ENCODE measurements at places on chromosomes 6 and 20.
A peak's percentile ranks its signal among the peaks of the same experiment; 100 is the strongest.

GRCh38 chr6:165837948-165838745, 175.1 kb upstream of the PDE10A start:
- no peak for DNase-seq

- DNase-seq: no peak
Measured at GRCh38 chr6:160293844-160294243, 35.2 kb upstream of the SLC22A2 start.

DNA sequence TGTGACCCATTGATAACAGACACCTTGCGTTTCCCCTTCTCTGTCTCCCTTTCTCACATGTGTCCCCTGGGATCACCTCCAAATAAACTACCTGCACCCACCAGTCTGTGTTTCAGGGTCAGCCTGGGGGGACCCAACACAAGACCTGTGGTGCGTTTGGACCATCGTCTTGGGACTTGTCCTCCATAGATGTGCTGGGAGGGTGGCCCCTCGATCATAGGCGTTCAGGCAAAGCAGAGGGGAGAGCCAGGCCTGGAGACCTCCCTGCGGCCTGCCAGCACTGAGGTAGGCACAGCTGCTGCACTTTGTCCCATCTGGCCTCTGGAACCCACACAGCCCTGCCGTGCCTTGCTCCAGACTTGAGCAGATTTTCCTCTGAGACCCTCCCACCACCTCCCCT, 18.1 kb downstream of the CST9 start:
- no peak for DNase-seq

GRCh38 chr6:100112855-100113508, 119.0 kb upstream of the MCHR2 start:
- DNase-seq: no peak

- DNase-seq: peak; percentile 19
Measured at GRCh38 chr6:149961728-149962425, 1.9 kb upstream of the ULBP1 start.

DNA sequence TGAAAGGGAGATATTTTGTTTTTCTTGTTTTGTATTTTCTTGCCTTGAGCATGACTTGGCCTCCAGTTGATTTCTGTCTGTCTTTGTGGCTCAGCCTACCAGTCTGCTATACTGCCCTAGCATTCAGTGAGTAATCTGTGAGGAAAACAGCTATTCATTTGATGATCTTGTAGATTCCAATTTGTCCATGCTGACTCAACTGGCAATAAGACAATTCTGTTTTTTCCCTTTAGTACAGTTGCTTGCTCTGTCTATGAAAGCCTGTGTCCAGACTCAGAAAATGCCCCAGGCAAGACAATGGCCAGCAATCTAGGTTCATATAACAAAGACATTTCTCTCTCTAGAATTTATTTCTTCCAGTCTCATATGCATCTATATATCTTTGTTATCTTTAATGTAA, 10.9 kb upstream of the SOX4 start:
- DNase-seq: no peak

DNA sequence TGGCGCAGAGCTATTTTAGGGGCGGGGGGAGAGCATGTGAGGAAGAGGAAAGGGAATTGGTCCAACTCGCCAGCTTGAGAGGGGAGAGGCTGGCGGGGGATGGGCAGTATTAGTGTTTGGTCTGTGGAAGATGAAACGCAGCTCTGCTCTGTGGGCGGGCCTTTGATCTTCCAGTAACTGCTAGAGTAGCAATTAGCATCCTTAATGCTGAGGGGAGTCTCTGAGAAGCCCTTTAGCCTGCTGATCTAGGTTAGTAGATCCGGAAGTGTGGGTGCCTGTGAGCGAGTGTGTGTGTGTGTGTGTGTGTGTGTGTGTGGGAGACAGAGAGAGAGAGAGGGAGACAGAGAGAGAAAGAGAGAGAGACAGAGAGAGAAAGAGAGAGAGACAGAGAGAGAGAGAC, 117.2 kb upstream of the BACH2 start:
- DNase-seq: no peak

DNA sequence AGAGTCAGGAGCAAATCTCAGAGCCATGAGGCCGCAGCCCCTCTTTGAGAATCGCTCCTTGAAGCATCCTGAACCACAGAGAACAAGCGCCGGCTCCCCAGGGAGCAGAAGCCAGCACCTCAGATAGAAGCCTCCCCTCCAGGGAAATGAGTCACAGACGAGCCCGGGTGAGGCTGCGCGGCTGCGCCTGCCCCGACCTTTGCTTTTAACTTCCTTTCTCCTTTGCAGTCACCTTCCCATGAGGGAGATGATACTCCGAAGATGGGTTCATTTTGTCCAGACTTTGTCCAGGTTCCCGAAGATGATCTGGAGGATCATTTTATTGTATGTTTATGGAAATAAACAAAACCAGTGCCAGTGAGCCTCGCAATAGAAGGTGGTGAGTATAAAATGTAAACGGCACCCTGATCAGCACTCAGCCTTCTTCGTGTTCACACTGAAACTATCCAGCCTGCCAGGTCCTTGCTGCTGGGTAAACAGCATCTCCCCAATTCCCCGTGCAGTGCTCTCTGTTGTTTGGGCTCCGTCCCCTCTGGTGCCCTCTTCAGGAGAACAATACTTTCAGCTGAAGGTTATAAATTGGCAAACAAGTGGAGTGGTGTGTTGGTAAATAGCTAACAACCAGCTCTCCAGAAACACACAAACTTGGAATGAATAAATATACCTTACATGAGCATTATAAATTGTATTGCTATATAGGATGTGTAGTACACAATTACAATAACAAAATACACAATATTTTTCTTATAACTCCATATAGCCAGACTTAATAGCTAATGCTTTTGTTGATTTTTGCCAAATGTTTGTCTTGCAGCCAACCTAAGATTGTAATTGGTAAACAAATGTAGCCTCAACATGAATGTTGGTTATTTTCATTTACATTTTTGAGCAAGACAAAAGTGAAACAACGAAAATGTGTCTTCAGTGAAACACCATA, 41.4 kb upstream of the TMEM181 start:
- DNase-seq: peak; percentile 83

- peak; percentile 40 for DNase-seq
Measured at GRCh38 chr6:854406-855118, 161.6 kb upstream of the EXOC2 start.

GRCh38 chr20:53149148-53149889, 177.2 kb downstream of the TSHZ2 start:
- DNase-seq: no peak

- no peak for DNase-seq
Measured at GRCh38 chr20:59996108-59996507, 37.9 kb downstream of the CDH26 start.

DNA sequence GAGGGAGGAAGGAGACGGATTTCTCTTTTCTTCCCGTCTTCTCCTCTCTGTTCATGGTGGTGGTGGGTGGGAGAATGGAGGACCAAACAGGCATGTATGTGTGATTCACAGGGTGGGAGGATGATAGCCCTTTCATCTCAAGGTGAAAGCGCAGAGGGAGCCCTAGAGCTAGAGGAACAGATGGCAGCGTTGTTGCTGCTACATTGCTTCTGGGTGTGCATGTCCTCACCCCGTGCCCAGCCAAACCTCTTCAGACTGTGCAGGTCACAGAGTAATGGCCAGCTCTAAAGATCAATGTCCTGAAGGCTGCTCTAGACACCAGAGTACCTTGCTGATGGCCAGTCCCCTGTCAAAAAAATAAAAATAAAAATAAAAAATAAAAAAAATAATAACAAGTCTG, 301.8 kb downstream of the TBC1D7 start:
- DNase-seq: no peak

GRCh38 chr6:87729965-87730719, 28.1 kb upstream of the AKIRIN2 start:
- DNase-seq: no peak

- no peak for DNase-seq
Measured at GRCh38 chr6:36774331-36774730, 64.9 kb downstream of the CPNE5 start.

DNA sequence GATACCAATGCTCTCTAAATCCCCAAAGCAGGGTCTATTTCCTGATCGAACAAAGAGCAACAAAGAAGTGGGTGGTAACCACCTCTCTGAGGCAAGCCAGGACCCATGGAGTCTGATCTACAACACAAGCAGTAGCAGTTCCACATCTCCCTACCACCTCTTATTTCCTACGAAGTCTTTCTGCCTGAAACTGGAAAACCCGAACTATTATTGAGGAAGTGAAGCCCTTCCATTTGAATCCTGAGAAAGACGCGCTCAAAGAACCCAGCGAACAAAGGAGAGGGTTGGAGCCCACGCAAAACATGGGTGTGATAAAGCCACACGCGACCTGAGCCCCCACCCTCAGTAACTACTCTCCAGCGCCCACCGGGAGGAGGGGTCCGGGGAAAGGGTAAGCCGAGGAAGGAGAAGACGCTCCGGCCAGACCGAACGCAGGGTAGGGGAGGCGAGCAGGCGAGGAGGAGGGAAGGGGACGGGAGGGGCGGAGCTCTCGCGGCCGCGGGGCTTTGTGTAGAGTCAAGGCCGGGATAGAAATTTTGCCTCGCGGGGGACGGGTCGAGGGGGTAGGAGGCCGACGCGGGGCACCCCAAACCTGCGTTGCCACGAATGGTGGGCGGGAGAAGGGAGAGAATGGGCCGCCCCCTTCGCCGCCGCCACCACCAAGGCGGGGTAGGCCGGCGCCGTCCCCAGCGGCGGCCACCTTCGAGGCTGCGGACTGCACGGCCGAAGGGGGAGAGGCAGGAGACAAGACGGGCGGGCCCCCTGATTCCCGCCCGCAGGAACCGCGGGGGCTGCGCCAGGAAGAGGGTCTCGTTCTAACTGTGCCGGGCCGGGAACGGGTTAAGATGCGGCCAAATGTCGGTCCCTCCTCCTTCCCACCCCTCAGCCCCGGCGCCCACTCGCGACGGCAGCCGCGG, 802 bp downstream of the HDAC2 start:
- peak; percentile 50 for DNase-seq

GRCh38 chr6:53202052-53202451, 53.4 kb upstream of the GCM1 start:
- no peak for DNase-seq

- no peak for DNase-seq
Measured at GRCh38 chr20:3646067-3646440, 17.1 kb downstream of the GFRA4 start.

DNA sequence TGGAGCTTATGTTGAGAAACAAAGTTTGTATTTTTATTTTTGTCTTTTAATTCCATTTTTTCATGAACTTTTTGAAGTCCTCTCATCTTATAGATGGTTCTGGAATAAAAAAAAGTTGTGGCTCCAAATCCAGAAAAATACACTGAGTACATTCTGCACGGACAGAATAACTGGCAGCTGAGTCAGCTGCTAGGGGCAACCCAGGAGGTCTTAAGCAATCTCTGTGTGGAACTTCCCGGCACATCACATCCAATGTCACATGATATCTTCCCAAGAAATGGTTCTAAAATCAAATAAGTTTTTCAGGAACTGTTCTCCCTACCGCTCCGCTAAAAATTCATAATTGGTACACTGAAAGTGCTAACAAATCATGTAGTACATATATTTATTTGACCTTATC, 29.8 kb downstream of the SLC13A3 start:
- peak; percentile 32 for DNase-seq

GRCh38 chr6:29147074-29147473, 23.6 kb upstream of the OR2J2 start:
- no peak for DNase-seq

DNA sequence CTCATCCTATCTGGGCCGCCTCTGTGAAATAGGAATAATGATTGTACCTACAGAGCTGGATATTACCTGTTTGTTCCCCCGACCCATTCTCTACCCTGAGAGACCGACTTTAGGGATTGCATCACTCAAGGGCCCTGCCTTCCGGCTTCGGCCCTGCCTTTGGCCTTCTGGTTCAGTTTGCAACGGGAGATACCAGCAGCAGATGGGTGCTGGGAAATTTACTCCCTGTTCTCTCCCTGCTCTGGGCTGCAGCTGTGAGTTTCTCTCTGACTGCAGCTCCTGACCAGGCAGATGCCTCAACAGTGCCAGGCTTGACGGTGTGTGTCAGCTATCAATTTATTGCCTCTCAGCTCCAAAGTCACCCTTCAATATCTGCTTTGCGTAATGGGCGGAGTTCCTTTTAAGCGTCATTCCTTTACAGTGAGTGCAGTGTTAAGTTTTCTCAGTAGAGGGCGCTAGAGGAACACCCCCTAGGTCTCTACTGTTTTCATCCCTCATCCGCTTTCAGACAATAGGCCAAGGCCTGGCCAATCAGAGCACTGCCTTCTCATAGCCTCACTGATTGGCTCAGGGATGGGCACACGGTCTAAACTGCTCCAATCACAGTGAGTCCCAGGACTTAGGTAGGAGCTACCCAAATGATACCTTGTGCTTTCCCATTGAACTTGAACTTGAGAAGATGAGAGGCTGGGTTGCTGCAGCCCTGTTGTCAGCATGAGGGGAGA, 30.0 kb downstream of the KCNG1 start:
- DNase-seq: peak; percentile 82

GRCh38 chr6:41712651-41713103, 22.7 kb downstream of the TFEB start:
- no peak for DNase-seq

DNA sequence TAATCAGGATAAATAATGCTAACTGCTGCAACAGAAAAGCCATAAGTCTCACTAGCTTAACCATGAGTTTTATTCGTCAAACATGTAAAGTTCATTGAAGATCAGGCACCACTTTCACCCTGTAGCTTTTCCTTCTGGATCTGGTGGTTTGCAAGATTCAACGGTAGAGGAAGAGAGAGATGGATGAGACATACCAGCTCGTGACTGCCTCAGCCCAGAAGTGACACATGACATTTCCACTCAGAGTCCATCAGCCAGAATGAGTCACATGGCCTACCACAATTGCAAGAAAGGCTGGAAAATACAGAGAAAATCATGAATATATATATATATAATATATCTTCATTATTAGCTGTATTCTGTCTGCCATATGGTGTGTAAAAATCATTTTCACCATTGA, 29.0 kb downstream of the SPTLC3 start:
- DNase-seq: peak; percentile 44

DNA sequence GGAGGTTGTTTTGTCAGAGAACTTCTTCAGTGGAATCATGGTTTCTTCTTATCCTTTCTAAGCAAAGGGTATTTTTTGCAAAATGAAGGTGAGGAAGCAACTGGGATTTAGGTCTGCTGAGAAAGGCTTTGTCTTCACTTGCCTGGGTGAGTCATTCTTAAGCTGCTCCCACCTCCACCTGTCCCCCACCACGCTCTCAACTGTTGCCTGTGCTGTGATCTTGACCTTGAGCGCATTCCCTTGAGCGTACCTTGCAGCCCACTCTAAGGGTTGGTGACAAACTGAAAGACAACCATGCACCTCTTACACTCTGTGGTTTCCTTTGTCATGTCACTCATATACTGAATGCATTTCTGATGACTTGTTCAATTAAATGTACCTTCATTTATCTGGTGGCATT, 641.1 kb downstream of the RNF144B start:
- DNase-seq: no peak
